ENCODE measurements at places on chromosomes 4 and X.

DNA sequence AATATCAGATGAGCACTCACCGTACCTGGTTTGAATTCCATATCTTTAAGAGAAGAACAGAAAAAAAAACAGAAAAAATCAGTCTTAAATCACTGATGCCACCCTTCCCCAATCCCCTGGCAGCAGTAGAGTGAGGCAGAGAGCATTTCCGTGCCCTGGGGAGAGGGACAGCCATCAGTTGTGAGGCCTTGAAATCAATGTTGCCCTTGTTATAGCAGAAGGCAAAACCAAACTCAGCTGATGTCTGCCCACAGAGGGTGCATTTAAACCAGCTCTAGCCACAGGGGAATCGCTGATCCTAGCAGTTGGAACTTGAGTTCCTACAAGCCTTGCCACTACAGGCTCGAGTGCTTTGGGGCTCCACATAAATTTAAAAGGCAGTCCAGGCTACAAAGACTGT, 338.5 kb upstream of the FMR1 start:
- DNase-seq: no peak

- no peak for DNase-seq
Measured at GRCh38 chrX:154046940-154047610, 27.4 kb upstream of the IRAK1 start.

GRCh38 chr4:190019023-190019858, 7.8 kb downstream of the FRG2 start:
- DNase-seq: no peak

GRCh38 chrX:14923761-14924160, 50.5 kb downstream of the MOSPD2 start:
- DNase-seq: no peak

DNA sequence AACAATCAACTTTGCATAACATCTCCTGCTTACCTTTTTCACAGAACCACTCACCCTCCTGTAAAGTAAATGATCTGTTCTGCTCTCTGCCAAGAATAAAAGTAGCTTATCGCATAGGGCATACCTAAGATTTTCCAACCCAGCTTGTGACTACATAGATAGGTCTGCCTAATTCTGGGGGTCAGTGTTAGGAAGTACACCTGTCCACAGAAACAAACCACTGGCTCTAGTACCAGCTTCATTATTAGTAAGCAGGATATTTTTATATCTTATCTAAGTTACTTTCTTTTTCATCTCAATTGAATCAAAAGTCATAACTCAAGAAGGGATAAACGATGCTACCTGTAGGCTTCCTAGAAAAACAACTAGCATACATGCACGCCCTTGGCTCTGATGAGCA, 23.8 kb downstream of the CXCL1 start:
- no peak for DNase-seq

DNA sequence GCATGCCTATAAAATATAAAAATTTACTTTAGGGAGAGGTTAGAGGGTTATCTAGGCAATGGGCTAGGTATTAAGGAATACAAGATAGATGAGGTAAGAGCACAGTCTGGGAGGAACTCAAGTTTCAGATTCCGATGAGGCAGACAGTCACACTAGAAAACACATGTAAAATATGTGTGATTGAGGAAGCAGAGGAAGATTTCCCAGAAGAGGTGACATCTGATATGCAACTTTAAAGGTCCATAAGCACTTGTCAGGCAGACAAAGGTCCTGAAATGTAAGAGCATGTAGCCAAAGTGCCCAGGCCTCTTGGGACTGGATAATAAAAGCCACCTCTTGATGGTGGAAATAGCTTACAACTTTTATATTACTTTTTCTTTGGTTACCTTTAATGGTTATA, 81.1 kb upstream of the AADAT start:
- no peak for DNase-seq
